Activated naive CD8-positive, alpha-beta T cell treated with anti-CD3 and anti-CD28 coated beads, Interleukin-2, amount 50 U/mL, for 16 hours (primary cell): ENCODE measurements at places on chromosomes 4 and X.
A peak's percentile ranks its signal among the peaks of the same experiment; 100 is the strongest.

- DNase-seq = no peak
These were observed 66.2 kb downstream of the IRF2 start for GRCh38 chr4:184408021-184408683.

GRCh38 chr4:100417565-100417964, 100.3 kb downstream of the EMCN start:
- no peak for DNase-seq

DNA sequence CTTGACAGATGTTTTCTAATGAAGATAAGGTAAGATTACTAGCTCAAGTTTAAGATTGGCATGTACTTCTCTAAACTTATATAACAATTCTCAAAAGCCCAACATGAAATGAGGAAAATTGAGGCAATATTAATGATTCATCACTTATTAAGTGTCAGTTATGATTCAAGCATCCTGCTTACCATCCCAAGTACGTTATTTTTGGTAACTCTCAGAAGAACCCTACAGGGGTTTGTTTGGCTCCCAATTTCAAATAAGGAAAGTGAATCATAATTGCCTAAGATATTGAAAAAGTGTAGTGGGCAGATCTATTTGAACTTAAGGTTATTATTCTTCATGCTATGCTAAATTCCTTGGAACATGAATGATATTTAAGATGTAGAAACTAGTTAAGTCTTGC, 387.9 kb upstream of the TENM3 start:
- no peak for DNase-seq

GRCh38 chr4:188400451-188400850, 261.2 kb downstream of the TRIML1 start:
- DNase-seq = no peak

DNA sequence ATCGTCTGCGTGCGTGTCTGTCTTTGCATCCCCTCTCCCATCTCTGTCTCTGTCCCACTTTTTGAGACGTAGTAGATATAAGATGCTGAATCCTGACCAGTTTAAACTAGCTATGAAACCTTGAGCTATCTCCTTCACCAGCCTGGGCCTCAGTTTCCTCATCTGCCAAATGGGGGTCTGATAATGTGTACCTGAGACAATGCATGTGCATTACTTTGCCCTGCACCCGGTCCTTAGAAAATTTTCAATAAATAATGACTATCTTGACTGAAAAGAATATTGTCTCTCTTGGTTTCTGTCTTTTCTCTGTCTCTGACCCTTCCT, 602 bp downstream of the KANTR start:
- DNase-seq = no peak

DNA sequence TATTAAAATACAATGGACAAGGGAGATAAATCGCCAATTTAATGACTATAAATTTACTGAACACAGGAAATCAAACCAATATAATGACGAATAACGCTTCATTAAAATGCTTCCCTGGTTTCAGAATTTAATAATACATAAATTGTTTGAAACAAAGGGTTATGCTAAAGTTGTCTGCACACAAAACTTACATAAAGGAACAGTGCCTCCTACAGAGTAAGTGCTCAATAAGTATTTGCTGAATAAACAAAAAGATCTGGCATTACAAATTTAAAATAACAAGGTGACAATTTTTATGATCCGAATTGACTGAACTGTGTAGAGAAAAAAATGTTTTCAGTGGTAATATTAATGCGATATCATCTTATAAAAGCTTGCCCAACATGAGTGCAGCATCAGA, 69.6 kb downstream of the NOCT start:
- DNase-seq = no peak

- no peak for DNase-seq
These were observed 8.1 kb downstream of the CRMP1 start for GRCh38 chr4:5884796-5885195.

DNA sequence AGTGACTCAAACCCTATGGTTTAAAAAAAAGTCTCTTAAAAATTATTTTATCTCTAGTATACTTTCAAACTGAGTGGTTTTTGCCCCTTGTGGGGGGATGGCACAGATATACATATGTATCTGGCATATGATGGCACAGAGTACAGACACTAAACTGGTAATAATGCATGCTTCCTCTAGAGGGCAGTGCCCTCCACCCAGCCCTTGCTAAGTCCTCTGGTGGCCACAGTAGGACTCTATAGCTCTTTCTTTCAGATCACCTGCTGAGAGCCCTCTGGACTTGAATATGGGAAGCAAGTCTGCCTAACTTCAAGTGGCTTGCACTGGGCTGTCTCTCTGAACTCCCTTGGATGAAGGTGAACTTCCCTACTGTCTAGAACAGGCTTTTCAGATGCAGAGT, 66.3 kb downstream of the TSPAN7 start:
- no peak for DNase-seq

DNA sequence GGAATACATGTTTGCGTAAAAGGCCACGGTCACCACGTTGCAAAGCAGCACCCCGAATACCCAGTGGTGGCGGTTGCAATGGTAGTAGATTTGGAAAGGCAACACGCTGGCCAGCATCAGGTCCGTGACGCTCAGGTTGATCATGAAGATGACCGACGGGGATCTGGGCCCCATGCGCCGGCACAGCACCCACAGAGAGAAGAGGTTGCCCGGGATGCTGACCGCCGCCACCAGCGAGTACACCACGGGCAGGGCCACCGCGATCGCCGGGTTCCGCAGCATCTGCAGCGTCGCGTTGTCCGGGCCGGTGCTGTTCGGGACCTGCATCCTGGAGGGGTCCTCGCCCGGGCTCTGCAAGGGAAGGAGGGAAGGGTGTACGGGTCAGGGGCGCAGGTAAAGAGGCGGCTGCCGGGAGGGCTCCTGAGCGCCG, 13.5 kb upstream of the ASMTL start:
- no peak for DNase-seq

GRCh38 chrX:12210196-12210815, 72.0 kb downstream of the FRMPD4 start:
- no peak for DNase-seq

DNA sequence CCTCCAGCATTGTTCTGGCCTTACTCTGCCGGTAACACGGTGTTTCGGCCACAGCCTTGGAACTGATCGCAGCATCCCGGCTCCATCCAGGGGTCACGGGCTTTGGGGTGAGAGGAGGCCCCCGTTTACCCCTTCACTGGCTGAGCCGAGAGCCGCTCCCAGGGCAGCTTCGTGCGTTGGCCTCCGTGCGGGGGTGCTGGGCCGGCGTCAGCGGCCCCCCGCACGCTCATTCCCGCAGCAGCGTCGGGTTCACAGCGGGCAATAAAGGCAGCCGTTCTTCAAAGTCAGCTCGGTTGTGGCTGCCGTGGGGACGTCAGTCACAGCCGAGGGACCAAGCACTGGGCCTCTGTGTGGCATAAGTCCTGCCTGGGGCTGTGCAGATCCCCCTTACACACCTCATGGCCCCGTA, 25.3 kb upstream of the PLCXD1 start:
- no peak for DNase-seq

DNA sequence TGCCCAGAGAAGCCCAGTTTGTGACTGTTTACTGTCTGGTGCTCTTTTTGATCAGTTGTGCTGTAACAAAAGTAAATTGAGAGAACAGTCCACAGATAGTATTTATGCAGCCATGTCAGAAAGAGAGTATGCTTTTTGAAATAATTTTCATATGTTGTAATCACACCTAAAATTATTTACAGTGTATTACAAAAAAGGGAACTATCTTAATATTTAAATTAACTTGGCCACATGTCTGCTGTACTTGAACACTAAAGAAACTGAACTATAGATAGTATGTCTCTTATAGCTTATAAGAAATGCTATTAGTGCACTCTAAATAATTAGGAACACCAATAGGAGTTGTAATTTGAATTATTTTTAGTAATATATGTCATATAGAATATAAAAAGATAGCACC, 30.2 kb downstream of the KIAA0232 start:
- DNase-seq = no peak

DNA sequence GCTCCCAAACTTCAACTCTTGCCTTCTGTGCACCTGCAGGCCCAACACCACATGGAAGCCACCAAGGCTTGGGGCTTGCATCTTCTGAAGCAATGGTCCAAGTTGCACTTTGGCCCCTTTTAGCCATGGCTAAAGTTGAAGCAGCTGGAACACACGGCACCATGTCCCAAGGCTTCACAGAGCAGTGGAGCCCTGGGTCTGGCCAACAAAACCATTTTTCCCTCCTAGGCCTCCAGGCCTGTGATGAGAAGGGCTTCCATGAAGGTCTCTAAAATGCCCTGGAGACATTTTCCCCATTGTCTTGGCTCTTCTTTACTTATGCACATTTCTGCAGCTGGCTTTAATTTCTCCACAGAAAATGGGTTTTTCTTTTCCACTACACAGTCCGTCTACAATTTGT, 61.3 kb upstream of the CYSLTR1 start:
- DNase-seq = no peak

- DNase-seq = no peak
These were observed 50.0 kb downstream of the COMMD8 start for GRCh38 chr4:47413521-47413920.

- DNase-seq = no peak
These were observed 56.1 kb downstream of the APBB2 start for GRCh38 chr4:41158274-41158673.

DNA sequence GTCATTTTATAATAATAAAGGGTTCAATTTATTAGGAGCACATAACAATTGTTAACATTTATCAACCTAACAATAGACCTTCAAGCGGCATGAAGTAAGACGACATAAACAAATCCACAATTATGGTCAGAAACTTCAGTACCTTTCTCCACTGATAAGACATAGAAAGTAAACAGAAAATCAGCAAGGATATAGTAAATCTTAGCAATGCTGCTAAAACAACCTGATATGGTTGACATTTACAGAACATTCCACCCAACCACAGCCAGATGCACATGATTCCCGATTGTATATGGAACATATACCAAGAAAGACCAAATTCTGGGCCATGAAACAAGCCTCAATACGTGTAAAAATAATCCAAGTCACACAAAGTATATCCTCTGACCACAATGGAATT, 71.3 kb downstream of the ZFYVE28 start:
- DNase-seq = no peak

- DNase-seq = no peak
These were observed 74.6 kb downstream of the WDR44 start for GRCh38 chrX:118420462-118420861.

- DNase-seq = peak; percentile 5
These were observed 2.2 kb downstream of the MAMLD1 start for GRCh38 chrX:150365051-150365989.

DNA sequence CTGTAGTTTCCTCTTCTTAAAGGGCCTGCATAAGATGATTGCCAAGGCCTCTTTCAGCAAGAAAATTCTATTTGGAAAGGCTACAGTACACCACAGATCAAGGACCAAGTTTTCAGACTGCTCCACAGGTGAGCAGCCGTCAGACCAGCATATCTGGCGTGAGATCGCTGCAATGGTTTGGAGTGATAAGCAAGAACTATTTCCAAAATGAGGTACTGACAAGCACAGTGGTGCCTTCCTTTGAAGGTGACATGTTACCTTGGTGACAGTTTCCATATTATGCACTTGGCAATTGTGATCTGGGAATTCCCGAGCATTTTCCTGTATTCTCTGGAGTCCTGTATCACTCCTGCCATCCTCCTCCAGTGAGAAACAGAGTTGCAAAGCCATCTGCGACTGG, 7.3 kb upstream of the TMEM150C start:
- DNase-seq = no peak

DNA sequence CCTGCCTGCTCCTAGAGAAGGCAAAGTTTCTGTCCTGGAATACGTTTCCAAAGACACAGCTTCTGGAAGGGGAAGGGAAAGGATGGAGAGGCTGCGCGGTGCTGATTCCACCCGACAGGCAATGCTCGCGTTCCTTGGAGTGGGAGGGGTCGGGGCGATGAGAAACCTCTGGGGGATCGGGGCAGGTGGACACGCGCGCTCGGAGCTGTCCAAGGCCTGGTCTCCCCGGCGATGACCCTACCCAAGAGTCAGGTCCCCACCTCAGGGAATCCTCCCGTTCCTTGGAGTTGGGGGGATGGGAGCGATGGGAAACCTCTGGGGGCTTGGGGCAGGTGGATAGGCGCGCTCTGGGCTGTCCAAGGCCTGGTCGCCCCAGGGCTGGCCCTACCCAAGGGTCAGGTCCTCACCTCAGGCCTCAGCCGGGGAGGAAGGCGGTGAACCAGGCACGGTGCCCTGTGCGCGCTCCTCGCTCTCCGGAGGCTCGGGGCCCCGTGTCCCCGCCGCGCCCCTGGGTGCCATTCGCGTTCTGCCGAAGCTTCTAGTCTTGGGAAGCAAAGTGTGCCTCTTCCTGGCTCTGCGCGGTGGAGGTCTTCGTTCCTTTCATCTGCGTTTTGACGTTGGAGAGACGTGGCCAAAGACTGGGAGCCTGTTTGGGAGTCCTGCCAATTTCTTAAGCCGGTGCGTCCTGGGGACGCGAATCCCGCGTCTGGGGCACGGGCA, 10.6 kb upstream of the SHOX start:
- DNase-seq = no peak

- no peak for DNase-seq
These were observed 8.2 kb downstream of the DCAF8L2 start for GRCh38 chrX:27598312-27598711.

DNA sequence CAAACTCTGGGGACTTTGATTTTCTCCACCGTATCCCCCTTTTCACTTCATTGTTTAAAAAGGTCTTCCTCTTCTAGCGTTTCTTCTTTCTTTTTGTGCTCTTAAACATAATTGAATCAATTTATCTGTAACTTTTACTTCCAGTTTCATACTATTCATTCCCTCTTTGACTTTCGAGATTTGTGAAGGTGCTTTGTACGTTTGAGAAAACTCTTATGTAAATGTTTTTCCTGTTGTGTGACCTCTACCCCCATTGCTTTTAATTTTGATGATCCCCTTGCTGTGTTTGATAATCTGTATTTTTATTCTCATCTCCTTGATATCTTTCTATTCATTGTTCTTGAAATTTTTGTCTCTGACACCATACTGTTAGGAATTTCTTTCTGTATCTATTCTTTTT, 4.8 kb downstream of the USP38 start:
- no peak for DNase-seq

DNA sequence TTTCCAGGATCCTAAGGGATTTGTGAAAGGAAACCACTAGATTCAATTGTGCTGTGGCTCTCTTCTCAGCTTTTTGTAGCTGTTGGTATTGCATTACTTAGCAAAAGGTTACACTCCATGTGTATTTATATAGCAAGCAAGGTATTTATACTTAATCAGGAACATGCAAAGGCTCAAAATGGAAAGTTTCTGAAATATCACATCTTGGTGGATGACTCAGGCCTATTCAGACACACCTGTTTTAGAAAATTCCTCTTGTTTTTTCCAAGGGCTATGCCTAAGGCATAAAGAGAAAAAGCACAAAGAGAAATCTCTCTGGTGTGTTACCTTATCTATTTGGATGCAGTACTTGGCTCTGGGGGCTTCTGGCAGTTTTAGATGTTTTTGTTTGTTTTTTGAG, 144.4 kb upstream of the GALNT7 start:
- DNase-seq = no peak
